ENCODE measurements at places on chromosomes 6 and 20.
A peak's percentile ranks its signal among the peaks of the same experiment; 100 is the strongest.

- H3K27me3 ChIP-seq = no peaks in the 10 kb centered on the region
- no peak for DNase-seq
- H3K27ac ChIP-seq = no peak overlapping the region
- H3K4me1 ChIP-seq = peaks cover 2% of the 10 kb centered on the region
- H3K36me3 ChIP-seq = no peaks in the 10 kb centered on the region
These were observed 113.2 kb upstream of the TENT5A start for GRCh38 chr6:81865712-81866111.

- H3K27ac ChIP-seq = no peak overlapping the region
- H3K4me3 ChIP-seq = no peak overlapping the region
- DNase-seq = no peak
- H3K27me3 ChIP-seq = peaks cover 4% of the 10 kb centered on the region
These were observed 341.2 kb downstream of the CD83 start for GRCh38 chr6:14458669-14459266.

GRCh38 chr6:257774-258173, 34.5 kb upstream of the DUSP22 start:
- H3K4me3 ChIP-seq = no peak overlapping the region
- no peak for DNase-seq
- H3K27me3 ChIP-seq = no peaks in the 10 kb centered on the region

- no peak overlapping the region for H3K4me3 ChIP-seq
- H3K4me1 ChIP-seq = peaks cover 3% of the 10 kb centered on the region
- no peaks in the 10 kb centered on the region for H3K27me3 ChIP-seq
- no peaks in the 10 kb centered on the region for H3K36me3 ChIP-seq
- H3K27ac ChIP-seq = no peak overlapping the region
These were observed 498.2 kb upstream of the CITED2 start for GRCh38 chr6:139872665-139873064.

GRCh38 chr6:137680705-137681346, 186.2 kb upstream of the TNFAIP3 start:
- H3K27me3 ChIP-seq = peaks cover 1% of the 10 kb centered on the region
- DNase-seq = no peak
- H3K4me3 ChIP-seq = no peak overlapping the region
- H3K27ac ChIP-seq = no peak overlapping the region

DNA sequence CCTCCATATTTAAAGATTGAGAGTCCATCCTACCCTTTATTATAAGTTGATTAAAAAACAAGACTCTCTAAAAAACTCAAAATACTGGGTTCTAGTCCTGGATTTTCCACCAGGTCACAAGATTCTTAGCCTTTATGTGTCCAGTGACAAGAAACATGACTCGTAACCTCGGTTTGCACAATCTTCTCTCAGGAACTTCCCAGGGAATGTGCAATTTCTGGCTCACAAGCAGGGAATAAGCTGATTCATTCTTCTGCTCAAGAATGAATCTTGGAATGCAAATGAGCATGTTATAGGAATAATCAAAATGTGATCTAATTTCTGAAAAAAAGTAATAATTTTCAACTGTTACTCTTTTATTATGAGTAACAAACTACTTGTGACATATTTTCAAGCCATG, 45.1 kb downstream of the OGFRL1 start:
- H3K27ac ChIP-seq = no peak overlapping the region
- no peaks in the 10 kb centered on the region for H3K36me3 ChIP-seq
- peaks cover 3% of the 10 kb centered on the region for H3K27me3 ChIP-seq
- H3K4me1 ChIP-seq = no peaks in the 10 kb centered on the region

DNA sequence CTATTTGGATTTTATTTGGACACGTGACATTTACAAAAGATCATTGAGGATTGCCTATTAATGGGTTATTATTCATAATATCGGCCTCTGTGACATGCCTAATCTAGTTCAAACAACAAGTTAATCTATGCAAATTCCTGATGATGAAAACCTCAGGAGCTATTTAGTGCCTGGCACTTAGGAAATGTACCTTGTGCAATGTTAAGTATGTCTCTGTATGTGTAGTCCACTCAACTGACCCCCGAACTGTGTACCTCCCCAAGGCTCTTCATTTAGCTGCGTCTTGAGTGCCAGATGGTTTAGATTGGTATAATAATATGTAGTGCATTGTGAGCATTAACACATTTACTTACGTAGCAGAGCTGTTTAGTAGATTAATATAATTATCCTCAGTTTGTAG, 6.9 kb downstream of the LAMA2 start:
- no peaks in the 10 kb centered on the region for H3K27me3 ChIP-seq
- no peaks in the 10 kb centered on the region for H3K36me3 ChIP-seq
- no peak overlapping the region for H3K4me3 ChIP-seq
- no peak overlapping the region for H3K27ac ChIP-seq

DNA sequence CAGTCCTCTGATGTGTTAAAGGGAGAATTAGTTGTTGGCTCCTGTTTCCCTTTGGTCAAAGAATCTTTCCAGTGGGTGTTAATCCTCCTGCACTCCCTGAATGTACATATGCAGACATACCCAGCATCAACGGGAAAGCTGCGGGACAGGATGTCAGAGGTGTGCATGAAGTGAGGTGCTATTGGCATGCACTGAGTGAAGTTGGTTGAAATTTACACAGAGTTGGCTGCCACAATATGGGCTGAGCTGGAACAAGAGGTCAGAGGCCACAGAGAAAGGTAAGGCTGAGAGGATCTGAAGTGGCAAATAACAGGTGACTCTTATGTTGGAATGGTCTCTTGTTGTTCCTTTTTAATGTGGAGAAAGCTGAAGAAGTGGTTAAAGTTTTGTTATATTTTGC, 82.7 kb upstream of the AKIRIN2 start:
- no peaks in the 10 kb centered on the region for H3K27me3 ChIP-seq
- H3K36me3 ChIP-seq = no peaks in the 10 kb centered on the region
- H3K4me3 ChIP-seq = no peak overlapping the region
- no peak for DNase-seq
- H3K27ac ChIP-seq = no peak overlapping the region
- peaks cover 7% of the 10 kb centered on the region for H3K4me1 ChIP-seq

DNA sequence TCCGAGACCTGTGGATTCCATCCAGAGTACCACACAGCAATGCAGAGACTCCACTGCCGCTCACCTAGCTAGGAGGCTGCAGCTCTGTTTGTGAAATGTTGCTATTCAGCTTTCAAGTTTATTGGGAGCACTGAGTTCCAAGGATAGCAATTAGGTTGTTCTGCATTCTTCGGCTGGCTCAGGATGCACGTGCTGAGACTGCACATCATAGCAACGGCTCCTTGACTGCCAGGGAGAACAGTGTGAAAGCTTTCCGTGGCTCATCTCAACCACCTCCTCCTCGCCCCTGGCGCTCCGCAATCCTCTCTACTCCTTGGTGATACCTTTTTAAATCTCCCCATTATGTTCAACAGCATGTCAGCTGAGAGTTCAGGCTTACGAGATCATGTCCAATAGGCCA, 116.6 kb downstream of the TSHZ2 start:
- no peak for DNase-seq
- no peak overlapping the region for H3K27ac ChIP-seq
- no peaks in the 10 kb centered on the region for H3K4me1 ChIP-seq
- H3K36me3 ChIP-seq = no peaks in the 10 kb centered on the region

DNA sequence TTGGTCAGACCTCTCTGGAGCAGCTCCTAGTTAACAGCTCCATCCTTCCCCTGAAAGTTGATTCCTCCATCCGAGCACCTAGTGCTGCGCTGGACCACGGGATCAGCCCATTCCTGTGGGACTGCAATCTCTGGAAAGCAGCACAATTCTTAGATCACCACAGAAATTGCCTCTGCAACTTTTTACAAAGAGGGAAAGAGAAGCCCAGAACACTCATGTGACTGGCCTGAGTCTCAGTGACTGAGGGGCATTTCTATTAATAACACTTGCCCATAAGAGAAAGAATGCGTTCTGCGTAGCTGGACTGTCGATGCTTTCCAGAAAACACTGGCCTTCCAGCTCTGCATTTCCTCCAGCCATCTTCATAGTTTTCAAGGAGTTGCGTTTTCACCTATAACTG, 18.3 kb downstream of the MPC1 start:
- peaks cover 4% of the 10 kb centered on the region for H3K36me3 ChIP-seq
- DNase-seq = no peak
- peaks cover 11% of the 10 kb centered on the region for H3K4me1 ChIP-seq
- H3K4me3 ChIP-seq = no peak overlapping the region
- peaks cover 1% of the 10 kb centered on the region for H3K27me3 ChIP-seq

DNA sequence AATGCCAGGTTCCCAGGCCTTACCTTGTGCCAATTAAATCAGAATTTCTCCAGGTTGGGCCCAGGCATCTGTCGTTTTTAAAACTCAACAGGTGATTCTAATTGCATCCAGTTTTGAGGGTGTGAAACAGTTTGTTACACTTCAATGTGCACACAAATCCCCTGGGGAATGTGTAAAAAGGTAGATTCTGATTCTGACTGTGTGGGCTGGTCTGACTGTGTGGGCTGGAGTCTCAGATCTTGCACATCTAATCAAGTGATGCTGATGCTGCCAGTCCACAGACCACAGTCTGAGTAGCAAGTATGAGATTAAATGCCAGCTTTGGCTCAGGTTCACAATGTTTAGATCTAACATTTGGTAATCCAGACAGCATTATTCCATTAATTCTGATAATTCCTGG, 12.5 kb upstream of the ETV7 start:
- no peak overlapping the region for H3K27ac ChIP-seq
- H3K36me3 ChIP-seq = no peaks in the 10 kb centered on the region
- no peaks in the 10 kb centered on the region for H3K4me1 ChIP-seq

- H3K27ac ChIP-seq = no peak overlapping the region
- peaks cover 8% of the 10 kb centered on the region for H3K4me1 ChIP-seq
- H3K4me3 ChIP-seq = no peak overlapping the region
These were observed 650.5 kb downstream of the RNF144B start for GRCh38 chr6:19037607-19038006.

DNA sequence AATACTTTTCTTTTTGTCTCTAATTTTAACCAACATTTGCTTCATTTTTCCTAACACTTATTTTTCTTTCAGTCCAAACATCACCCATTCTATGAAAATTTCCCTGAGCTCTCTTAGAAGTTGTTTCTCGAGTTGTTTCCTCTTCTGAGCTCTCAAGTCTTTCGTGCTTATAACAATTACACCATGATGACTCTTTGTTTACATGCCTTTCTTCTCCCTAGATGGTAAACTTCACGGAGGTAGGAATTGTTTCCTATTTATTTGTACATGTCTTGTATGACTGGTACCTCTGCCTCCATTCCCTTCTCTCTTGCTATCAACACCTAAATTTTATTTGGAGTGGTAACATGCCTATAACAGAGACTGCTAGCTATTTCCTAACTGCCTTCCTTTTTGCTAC, 6.4 kb downstream of the BLOC1S5 start:
- no peaks in the 10 kb centered on the region for H3K4me1 ChIP-seq
- no peaks in the 10 kb centered on the region for H3K36me3 ChIP-seq
- H3K27ac ChIP-seq = no peak overlapping the region
- H3K27me3 ChIP-seq = peaks cover 3% of the 10 kb centered on the region

- peak; percentile 74 for DNase-seq
- no peaks in the 10 kb centered on the region for H3K36me3 ChIP-seq
- no peak overlapping the region for H3K27ac ChIP-seq
- H3K27me3 ChIP-seq = peaks cover 4% of the 10 kb centered on the region
- H3K4me3 ChIP-seq = no peak overlapping the region
These were observed 38.2 kb downstream of the MICA start for GRCh38 chr6:31441365-31442267.

DNA sequence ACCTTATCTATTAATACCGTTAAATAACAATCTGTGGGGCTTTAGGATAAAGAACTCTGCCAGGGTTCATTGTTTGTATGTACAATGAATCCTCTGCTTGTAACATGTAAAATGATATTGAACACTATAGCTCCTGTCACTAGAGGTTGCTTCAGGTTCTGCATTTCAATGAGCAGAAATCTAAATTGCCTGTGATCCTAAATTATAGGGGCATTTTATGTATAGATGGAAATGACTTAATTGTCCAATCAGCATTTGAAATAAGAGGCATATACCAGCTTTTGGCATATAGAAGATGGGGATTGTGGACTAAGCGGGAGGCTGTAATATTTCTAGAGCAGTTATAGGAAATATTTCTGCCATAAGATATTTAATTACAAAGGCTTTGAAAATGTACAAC, 2.0 kb downstream of the NCOA3 start:
- H3K27ac ChIP-seq = no peak overlapping the region
- H3K4me1 ChIP-seq = peaks cover 31% of the 10 kb centered on the region
- H3K4me3 ChIP-seq = peak overlapping the region; percentile 99

DNA sequence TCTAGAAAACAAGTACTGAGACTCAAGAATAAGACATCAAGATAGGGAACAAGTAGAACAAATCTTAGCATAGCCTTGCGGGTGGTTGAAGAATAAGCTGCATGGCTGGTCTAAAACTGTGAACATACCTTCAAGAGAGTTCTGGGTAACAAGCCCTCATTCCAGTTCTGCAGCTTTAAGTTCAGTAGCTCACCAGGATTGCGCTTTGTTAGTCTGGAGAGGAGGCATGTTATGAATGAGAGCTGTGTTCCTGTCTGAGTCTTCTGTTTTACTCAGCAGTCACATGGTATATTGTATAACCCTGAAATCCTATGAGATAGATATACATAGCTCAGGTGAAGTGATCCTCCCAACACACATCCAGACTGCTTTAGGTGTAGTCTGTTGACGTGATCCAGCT, 406.6 kb upstream of the IRAK1BP1 start:
- H3K36me3 ChIP-seq = no peaks in the 10 kb centered on the region
- DNase-seq = no peak
- no peaks in the 10 kb centered on the region for H3K4me1 ChIP-seq
- H3K4me3 ChIP-seq = no peak overlapping the region
- no peak overlapping the region for H3K27ac ChIP-seq
- H3K27me3 ChIP-seq = peaks cover 4% of the 10 kb centered on the region

DNA sequence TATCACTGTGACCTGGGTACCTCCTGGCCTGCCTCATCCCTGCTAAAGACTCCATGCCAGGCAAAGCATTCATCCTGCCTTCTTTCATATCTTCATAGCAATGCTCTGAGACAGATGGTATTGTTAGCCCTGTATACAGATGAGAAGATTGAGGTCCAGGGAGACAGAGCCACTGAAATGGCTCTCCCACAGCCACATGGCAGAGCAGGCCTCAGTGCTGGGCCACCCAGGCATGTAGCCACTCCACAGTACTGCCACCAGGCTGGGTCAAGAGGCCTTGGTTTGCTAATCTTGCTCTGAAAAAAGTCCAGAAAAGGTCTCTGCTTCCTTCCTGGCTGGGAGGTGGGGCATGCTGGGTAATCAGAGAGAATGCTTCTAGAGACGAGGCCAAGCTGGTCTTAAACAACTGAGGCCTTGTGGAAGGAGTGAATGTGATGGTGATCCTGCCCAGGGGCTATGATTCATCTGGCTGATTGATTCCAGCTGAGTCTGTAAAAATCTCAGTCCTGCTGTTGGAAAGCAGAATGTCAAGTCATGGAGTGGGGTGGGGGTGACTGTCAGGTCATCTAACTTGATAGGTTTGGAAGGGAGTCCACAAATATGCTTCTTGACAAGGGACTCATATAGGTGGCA, 29.8 kb downstream of the HM13 start:
- H3K4me1 ChIP-seq = peaks cover 11% of the 10 kb centered on the region
- H3K27me3 ChIP-seq = peaks cover 2% of the 10 kb centered on the region
- H3K36me3 ChIP-seq = peaks cover 38% of the 10 kb centered on the region

- no peak overlapping the region for H3K4me3 ChIP-seq
- H3K27me3 ChIP-seq = no peaks in the 10 kb centered on the region
- H3K27ac ChIP-seq = no peak overlapping the region
- no peak for DNase-seq
- no peaks in the 10 kb centered on the region for H3K4me1 ChIP-seq
These were observed 406.9 kb upstream of the CDH4 start for GRCh38 chr20:60845146-60845545.

Measured in endothelial cell (in vitro differentiated cells).